Stimulated activated CD8-positive, alpha-beta memory T cell treated with anti-CD3 and anti-CD28 coated beads, Interleukin-15, amount 100 ng/mL, for 48 hours (primary cell): ENCODE measurements at places on chromosomes 12 and 14.

- DNase-seq: no peak
Measured at GRCh38 chr12:27517961-27518665, 5.9 kb upstream of the PPFIBP1 start.

GRCh38 chr14:104925855-104926609, 1.4 kb downstream of the PLD4 start:
- DNase-seq: no peak

DNA sequence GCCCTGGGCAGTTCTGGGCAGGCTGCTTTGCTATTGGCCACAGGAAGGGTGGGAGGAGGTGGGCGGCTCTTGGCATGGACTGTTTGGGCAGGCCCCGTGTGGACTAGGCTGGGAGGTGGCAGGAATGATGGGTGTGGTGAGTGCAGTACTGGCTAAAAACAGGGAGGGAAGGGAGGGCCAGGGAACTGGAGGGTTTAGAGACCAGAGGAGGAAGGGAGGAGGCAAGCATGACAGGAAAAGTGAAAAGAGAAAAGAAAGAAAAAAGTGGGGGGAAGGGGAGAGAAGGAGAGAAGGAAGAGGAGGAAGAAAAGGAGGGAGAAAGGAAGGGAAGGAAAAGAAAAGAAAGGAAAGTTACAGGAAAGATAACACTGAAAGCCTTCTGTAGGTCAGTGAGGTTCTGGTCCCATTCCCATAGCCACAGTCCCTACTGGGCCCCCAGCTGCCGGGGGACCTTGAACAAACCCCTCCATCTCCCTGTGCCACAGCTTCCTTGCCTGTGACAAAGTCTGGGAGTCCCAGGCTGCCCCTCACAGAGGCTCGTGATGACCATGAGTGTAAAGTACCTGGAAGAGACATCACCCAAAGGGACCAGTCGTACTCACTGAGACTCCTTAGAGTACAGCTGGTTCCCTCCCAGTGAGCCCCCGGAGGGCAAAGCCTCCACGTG, 1.1 kb upstream of the C14orf132 start:
- DNase-seq: no peak

- no peak for DNase-seq
Measured at GRCh38 chr12:124695861-124696260, 128.4 kb upstream of the NCOR2 start.
